Left renal cortex interstitium (tissue), 4 donors: ENCODE measurements at places on chromosomes 11 and 22.

- no peak for DNase-seq
Measured at GRCh38 chr11:76566811-76567210, 103.7 kb downstream of the LRRC32 start.

GRCh38 chr11:72426103-72426757 is 8.1 kb downstream of the CLPB start:
- DNase-seq, result no peak

DNA sequence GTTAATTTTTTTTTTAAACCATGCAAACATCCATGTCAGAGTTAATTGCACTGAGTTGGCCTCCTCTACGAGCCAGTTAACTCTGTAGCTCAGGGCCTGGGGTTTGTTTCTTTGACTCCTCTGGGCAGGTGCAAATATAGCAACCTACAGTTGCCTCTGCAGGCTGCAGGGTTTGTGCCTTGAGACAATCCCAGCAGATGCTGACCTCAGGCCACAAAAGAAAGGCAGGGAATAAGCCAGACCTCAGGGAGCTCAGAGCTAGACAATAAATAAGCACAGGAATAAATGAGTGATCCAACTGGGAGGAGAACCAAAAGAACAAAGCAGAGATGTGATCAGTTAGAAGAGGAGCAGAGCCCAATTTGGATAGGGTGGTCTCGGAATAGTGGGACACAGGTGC is 390.8 kb downstream of the SHANK2 start:
- no peak for DNase-seq

DNA sequence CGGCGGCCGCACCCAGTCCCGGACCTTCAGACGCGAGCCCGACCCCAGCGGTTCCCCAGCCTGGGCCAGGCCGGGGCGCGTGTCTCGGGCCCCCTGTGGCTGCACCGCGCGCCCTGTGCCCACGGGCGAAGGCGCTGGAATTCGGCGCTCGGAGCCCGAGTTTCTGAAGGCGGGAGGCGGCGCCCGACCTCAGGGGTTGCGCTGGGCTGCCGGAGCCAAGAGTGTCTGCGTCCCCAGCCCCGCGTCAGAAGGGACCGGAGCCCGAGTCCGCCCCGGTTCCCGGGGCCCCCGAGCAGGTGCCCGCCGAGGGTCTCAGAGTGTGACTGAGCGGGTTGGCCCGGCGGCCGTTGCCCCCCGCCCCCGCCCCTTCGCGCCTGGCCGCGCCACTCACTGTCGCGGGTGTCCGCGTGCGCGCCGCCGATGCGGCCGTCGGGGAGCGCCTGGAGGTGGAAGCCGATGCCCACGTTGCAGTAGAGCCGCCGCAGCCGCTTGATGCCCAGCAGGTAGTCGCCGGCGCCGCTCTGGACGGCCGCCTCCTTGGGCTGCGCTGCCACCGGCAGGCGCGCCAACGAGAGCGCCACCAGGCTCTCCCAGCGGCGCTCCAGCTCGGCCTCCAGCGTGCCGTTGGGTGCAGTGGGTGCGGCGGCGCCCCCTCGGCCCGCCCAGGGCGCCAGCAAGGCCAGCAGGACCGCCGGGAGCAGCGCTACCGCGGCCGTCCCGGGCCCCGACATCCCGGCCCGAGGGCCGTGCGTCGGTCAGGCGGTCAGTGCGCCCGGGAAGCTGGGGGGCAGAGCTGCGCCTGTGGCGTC is 583 bp downstream of the FGF4 start:
- DNase-seq, result no peak

GRCh38 chr11:119486691-119487259 is 63.8 kb upstream of the THY1 start:
- no peak for DNase-seq
